ENCODE measurements at places on chromosomes 7 and 10.

DNA sequence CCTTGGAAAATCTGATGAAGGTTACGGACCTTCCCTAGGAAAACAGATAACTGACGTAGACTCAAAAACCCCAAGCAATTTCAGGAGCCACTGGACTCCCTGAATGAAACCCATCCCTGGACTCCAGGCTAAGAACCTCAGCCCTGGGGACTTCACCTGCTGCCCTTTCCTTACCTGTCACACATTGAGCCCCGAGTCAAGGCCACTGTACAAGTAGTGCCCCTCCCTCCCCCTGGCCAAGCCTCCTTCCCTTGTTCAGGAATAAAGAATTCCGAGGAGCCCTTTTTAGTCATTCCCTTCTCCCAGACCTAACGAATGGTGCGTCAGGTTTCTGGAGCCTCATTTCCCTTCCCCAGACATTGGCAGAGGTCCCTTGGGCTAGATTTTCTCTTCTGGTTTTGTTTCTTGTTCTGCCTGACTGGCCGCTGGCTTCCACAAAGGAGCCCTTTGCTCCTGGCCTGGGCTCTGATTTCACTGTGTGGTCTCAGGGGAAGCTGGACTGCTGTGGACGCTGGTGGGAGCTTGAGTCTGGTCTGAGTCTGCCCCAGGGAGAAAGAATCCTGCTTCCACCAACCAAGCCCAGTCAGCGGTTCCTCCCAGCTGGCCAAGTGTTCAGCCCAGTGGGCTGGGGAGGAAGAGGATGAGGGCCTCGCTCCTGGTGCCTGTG, 31.7 kb downstream of the ZNF775 start:
- no peak for DNase-seq

GRCh38 chr10:57338823-57339558, 928.7 kb downstream of the IPMK start:
- DNase-seq: peak; percentile 5

DNA sequence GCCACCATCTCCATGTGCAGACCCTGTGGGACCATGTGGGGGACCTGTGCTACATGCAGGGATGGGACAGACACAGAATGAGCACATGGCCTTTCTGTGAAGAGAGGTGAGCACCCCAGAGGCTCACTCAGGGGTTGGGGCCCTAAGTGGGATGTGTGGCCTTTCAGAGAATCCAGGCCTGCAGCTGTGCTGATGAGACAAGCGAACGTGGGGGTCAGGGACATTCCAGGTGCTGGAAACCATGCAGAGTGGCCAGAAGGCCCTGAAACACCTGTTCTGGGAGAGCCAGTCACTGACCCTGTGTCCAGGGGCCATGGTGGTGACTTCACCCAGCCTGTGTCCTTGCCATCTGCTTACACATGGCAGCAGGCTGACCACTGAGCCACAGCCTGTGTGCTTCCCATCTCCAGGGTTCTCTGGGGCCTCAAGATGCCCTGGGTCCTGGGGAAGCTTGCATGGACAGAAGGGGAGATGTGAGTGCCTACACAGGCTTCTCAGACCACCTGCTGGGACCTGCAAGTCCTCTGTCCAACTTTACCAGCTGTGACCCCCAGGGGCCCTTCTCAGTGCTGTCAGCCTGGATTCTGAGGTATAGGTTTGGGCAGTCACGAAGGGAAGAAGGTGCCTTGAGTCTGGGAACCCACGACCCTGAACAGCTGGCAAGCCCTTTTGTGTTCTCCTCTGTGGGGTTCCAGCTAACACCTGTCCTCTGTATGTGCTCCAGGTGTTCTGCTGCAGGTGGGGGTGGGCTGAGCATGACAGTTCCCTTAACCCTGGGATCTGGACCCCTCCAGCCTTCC, 17.6 kb downstream of the RAMP3 start:
- DNase-seq: no peak

- no peak for DNase-seq
Observed at GRCh38 chr10:14586901-14587300, 187.8 kb downstream of the FAM107B start.

DNA sequence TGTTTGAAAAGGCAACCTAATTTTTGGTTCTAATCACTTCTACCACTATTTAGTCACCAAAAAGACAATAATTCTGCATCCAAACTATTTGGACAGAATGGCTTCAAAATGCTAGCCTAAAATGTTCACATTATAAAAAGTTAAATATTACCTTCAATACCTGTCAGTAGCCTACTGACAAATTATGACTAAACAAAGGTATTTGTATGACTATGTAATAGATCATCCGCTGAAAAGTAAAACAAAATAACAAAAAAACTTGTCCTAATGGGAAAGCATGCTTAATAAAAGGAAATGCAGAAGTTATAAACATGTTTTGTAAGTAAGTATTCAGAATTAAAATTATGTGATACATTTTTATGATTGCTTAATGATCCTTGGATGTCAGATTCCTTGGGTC, 36.6 kb downstream of the CD36 start:
- DNase-seq: no peak

DNA sequence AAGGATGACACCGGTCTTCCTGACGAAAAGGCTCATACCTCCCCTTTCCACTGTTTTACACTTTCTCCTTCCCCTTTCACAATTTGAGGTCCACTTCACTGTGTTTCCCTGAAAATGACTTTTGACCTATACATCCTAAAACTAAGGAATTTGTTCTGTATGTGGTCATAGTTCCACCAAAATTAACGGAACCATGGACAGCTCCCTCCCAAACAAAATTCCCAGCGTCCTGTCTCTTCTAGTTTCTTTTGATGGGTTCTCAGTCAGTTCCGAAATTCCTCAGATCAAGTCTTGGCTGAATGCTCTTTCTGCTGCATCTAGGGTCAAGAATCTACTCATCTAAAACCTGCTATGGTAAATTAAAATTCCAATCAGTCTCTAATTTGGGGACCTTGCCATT, 1191.9 kb downstream of the CNTNAP2 start:
- no peak for DNase-seq

DNA sequence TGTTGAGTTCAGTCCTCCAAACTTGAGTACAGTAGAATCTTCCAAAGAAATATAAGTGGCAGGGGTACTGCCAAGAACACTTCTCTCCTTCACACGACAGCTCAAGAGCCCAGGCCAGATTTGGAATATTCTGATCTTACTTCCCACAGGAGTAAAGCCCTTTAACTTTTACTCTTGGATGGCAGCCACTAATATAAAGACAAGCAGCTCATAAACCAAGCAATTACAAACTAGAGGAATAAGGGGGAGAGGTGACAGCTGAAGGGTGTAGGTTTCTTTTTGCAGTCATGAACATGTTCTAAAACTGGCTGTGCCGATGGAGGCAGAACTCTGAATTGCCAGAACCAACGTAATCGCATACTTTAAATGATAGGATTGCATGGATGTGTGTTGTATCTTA, 74.8 kb downstream of the SVIL start:
- DNase-seq: no peak
